Stimulated activated CD4-positive, alpha-beta T cell treated with anti-CD3 and anti-CD28 coated beads, Interleukin-1b, Interleukin-23, amount 100 ng/mL, for 1 hour (primary cell): ENCODE measurements at places on chromosomes 7 and 10.

DNA sequence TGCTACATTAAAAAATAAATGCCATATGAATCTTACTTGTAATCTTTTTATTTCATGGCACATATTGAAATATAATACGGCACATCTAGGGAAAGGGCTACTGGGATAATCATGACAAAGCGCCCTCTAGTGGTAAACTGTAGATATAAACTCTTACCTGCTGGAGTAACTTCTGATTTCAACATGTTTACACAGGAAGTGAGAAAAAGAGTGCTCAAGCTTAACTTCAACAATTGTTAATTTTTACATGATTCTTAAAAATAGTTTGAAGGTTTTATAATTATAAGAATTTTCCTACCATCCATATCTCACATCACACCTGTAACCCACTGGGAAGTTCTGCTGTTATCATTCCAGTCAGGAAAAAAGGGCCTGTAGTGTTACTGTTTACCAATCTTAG lies 2.0 kb upstream of the HEPACAM2 start:
- no peak for DNase-seq

DNA sequence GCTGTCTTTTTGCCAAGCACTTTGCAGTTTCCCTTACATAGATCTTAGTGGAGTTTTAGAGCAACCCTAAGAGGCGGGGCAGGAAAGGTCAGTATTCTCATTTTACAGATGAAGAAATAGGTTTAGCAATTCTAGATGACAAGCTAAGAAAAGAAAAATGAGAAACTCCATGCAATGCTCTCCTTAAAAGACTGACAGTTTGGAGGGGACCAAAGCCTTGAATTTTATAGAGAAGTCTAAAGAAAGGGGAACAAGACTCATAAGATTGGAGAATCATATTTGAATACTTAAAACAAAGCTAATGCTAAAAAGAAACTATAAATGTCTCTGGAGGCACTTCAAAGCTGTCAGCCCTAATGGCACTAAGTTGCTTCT lies 19.6 kb downstream of the CEP55 start:
- DNase-seq: no peak

- no peak for DNase-seq
These were observed 14.1 kb downstream of the MAP3K8 start for GRCh38 chr10:30448092-30448491.

- DNase-seq: no peak
These were observed 119.9 kb downstream of the NRBF2 start for GRCh38 chr10:63253040-63253439.

DNA sequence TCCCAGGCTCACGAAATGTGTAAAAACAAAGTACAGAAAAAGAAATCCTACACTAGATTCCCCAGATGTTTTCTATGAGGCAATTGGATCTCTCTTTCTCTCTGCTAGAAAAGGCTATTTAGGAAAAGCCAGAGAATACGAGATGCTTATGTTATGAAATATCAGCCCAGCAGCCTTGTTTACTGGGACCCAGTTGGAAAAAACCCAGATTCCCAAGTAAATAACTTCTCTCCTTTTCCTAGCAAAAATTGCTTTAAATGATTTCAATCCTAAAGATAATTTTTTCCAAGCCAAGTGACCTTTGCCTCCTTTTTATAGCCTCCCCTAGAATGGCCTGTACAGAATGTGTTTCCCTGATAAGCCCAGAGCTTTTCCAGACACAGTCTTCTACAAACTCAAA lies 199.3 kb downstream of the PLXNA4 start:
- DNase-seq: no peak

DNA sequence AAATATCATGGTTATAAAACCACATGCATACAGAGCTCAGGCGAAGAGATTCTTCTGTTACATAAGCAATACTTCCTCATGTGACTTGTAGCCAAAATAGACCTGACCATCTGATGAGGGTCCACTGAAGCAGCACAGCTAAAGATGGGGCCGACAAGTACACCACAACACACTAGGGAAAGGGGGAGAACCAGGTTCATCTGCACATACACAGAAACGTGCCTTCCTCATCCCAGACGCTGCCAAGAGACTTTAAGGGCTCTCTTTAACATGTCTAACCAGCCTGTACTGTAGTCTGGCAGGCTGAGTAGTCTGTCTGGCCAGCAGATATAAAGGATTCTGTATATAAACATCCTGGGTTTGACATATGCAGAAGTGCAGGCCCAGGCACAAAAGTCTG lies 30.3 kb downstream of the ERCC6 start:
- no peak for DNase-seq

GRCh38 chr7:24714676-24715010 lies 42.6 kb downstream of the GSDME start:
- DNase-seq: no peak

DNA sequence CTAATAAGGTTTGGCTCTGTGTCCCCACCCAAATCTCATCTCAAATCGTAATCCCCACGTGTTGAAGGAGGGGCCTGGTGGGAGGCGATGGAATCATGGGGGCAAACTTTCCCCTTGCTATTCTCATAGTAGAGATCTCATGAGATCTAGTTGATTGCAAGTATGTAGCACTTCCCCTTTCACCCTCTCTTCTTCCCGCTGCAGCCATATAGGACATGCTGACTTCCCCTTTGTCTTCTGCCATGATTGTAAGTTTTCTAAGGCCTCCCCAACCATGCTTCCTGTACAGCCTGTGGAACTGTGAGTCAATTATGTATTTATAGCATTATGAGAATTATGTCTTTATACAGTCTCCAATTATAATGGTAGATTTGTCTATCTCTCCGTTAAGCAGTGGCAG lies 594.5 kb downstream of the ACTR3B start:
- no peak for DNase-seq

DNA sequence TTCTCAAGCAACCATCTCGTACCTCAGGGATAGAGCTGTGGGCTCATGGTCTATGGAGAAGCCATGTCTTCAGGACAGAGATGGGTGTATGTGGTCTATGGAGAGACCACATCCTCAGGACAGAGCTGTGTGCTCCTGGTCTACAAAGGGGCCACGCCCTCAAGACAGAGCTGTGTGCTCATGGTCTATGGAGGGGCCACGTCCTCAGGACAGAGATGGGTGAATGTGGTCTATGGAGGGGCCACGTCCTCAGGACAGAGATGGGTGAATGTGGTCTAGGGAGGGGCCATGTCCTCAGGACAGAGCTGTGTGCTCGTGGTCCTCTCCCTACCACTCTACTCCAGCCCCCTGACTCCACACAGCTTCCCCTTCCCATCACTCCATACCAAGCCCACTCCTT lies 117.8 kb downstream of the WDR37 start:
- DNase-seq: no peak
